BJ (cell line): ENCODE measurements at places on chromosomes 16 and 17.

DNA sequence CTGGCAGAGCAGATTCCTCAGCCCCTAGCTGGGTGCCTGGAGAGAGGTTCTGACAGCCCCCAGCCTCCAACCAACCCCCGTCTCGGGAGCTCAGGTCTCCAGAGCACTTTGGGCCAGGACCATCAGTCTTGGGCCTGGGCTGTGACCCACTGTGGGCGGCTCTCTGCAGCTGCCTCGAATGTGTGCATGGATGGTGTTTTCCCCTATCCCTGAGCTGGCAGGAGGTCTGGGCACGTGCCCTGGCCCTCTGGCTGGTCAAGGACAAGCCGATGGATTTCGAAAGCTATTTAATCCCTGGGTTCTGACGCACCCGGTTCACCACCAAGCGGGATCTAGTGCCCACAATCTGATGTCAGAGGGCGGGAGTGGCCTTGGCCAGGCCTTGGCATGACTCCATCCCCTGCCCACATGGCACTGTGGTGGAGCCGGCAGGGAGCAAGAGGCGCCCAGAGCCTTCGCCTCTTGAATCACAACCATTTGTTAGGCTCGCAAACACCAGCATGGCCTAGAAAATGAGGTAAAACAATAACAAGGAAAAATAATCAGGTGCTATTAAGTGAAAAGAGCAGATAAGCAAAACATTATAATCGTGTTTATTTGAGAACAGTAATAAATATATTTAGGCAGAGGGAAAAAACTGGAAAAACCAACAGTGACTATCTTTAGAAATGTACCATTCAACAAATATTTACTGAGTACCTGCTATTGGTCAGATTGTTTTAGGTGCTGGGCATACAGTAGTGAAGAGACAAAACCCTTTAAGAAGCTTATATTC lies 69.3 kb upstream of the TOB1 start:
- no peak for DNase-seq

GRCh38 chr17:56108811-56109284 lies 44.4 kb upstream of the ANKFN1 start:
- no peak for DNase-seq

DNA sequence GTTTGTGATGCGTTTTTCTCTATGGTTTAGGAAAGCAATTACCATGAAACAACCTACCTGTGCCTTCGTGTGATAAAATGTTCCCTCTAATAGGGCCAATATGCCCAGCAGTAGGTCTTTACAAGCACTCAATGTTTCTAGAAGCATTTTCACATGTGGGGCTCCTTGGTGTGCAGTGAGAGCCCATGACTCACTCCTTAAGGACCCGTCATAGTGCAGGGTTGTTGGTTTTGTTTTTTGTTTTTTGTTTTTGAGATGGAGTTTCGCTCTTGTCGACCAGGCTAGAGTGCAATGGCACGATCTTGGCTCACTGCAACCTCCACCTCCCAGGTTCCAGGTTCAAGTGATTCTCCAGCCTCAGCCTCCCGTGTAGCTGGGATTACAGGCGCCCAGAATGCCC lies 31.1 kb upstream of the ZFP90 start:
- no peak for DNase-seq

DNA sequence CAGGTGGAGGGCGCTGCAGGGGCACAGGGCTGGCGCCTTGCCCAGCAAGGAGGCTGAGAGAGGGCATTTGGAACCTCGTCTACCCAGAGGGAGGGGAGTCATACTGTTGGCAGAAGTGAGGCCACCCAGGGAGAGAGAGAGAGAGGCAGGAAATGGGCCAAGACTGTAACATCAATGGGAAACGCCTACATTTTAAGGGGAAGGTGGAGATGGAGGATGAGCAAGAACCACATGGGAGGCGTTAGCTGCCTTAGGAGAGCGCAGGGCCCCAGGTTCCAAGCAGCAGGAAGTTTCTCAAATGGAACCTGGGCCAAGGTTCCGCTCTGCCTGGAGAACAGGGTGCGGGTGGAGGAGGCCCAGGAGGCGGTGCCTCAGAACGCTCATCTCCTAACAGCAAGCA lies 2.7 kb upstream of the WFDC1 start:
- DNase-seq, result no peak

DNA sequence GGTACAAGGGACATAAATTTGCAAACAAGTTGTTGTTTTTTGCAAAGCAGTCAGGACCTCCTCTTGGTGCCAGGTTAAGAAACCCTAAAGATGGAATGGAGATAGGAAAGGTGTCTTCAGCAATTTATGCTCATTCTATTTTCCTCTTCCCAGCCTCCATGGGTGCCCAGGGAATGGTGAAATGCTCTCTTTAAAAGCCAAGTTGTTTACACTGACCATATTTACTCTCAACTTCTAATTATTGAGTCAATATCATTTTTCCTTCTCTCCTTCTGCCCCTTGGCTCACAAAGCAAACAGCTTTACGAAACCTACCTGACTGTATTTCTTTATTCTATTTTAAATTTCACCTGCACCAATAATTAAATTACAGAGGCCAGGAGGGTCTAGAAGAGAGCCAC lies 138.5 kb upstream of the IRX3 start:
- DNase-seq, result no peak

DNA sequence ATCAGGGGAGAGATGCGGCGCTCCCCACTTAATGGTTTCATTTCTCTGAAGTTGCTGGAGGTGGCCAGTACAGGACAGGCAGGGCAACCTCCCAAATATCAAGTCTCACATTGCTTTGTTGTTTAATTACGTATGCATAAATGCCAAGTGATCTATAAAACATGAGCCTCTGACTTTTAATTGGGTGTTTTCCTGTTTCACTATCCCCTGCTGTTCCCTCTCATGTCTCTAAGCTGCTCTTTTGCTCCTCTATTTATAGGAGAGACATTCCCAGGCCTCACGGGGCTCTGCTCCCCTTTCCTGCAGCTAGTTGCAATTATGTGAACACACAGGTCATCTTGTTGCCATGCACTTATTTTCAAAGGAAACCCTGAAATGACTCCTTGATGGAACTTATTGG lies 1173.5 kb upstream of the GOT2 start:
- DNase-seq, result no peak

DNA sequence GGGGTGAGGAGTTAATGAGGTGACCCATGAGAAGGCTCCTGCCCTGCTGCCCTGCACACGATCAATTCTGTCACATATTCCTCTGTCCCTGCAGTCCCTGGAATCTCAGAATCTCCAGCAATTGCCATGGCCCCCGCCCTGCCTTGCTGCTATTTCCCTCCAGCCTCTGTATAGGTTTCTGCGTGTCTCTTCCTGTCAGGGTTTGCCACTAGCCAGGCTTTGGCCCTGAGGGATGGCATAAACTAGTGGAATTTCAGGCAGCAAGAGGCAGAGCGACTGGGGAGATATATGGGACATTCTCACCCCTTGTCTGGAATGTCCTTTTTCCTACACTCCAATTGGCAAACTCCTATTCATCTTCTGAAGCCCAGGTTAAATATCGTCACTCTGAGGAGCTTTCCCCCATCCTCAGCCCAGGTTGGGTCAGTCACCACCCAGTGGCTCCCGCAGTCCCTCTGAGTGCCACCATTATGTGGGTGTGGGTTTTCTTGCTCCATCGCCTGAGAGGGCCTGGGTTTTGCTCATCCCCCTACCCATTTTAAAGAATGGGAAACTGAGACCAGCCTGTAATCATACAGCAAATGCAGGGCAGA lies 15.5 kb upstream of the NATD1 start:
- DNase-seq, result no peak

- no peak for DNase-seq
Observed at GRCh38 chr16:22886927-22887326, 73.0 kb downstream of the HS3ST2 start.
